ENCODE measurements at places on chromosomes 2 and 18.

GRCh38 chr2:182920631-182921056, 54.2 kb upstream of the FRZB start:
- H3K27me3 ChIP-seq, result no peaks in the 10 kb centered on the region
- peak overlapping the region; percentile 20 for H3K27ac ChIP-seq
- no peak overlapping the region for H3K4me3 ChIP-seq
- no peak for DNase-seq

- no peak for DNase-seq
- no peak overlapping the region for H3K4me3 ChIP-seq
- no peaks in the 10 kb centered on the region for H3K36me3 ChIP-seq
- no peaks in the 10 kb centered on the region for H3K27me3 ChIP-seq
- H3K4me1 ChIP-seq, result no peaks in the 10 kb centered on the region
- H3K27ac ChIP-seq, result no peak overlapping the region
These were observed 9.6 kb upstream of the CASP8 start for GRCh38 chr2:201250741-201251140.

GRCh38 chr2:120503793-120504571, 158.0 kb downstream of the INHBB start:
- no peaks in the 10 kb centered on the region for H3K36me3 ChIP-seq
- no peaks in the 10 kb centered on the region for H3K27me3 ChIP-seq
- H3K4me3 ChIP-seq, result no peak overlapping the region

- peaks cover 3% of the 10 kb centered on the region for H3K4me1 ChIP-seq
- no peak overlapping the region for H3K27ac ChIP-seq
- peak; percentile 64 for DNase-seq
These were observed 923 bp downstream of the FIGLA start for GRCh38 chr2:70789304-70790135.

- H3K27me3 ChIP-seq, result no peaks in the 10 kb centered on the region
- DNase-seq, result no peak
- no peak overlapping the region for H3K4me3 ChIP-seq
- H3K4me1 ChIP-seq, result no peaks in the 10 kb centered on the region
- no peak overlapping the region for H3K27ac ChIP-seq
- H3K36me3 ChIP-seq, result no peaks in the 10 kb centered on the region
These were observed 45.6 kb downstream of the PDE1A start for GRCh38 chr2:182381225-182381624.

DNA sequence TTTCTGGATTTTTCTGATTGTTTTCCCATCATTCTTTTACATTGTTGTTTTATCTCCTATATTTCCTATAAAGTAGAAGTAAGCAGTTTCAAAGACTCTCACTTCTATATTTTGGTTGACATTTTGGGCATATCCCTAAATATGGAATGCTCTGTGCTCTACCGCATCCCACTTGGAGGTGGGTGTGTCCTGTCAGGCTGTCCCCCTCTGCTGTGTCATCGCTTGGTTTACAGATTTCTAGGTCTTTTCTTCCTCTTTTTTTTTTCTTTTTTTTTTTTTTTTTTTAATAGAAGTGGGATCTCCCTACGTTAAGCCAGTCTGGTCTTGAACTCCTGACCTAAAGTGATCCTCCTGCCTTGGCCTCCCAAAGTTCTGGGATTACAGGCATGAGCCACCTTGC, 13.3 kb downstream of the DGKD start:
- H3K4me3 ChIP-seq, result no peak overlapping the region
- H3K27ac ChIP-seq, result no peak overlapping the region
- H3K27me3 ChIP-seq, result no peaks in the 10 kb centered on the region
- no peaks in the 10 kb centered on the region for H3K36me3 ChIP-seq

DNA sequence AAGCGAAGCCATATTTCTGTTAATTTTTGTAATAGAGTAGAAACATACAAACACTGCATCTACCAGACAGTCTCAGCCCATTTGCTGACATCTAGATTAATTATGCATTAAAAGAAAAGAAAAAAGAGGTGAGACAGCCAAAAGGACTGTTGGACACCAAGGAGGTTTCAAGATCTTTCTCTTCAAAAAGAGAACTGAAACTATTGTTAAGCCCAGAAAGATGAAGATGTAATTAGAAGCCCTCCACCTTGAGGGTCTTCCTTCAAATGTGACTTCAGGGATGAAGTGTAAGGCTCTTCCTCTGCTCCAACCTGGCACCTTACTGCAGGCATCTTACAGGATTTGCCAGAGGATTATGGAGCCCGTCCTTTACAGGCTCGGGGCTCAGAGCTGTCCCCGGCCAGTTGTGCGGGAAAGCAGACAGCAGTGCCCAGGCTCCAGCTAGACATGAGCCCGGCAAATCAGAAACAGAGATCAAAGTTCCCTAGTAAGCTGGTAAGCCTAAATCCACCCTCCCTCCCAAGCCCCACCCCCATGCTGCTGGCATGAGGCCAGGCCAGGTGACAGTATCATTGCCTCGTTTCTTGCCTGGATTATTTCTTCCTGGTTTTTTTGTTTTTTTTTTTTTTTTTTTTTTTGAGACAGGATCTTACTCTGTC, 38.9 kb downstream of the ADI1 start:
- H3K27ac ChIP-seq, result no peak overlapping the region
- no peaks in the 10 kb centered on the region for H3K27me3 ChIP-seq
- DNase-seq, result no peak
- peaks cover 37% of the 10 kb centered on the region for H3K36me3 ChIP-seq

DNA sequence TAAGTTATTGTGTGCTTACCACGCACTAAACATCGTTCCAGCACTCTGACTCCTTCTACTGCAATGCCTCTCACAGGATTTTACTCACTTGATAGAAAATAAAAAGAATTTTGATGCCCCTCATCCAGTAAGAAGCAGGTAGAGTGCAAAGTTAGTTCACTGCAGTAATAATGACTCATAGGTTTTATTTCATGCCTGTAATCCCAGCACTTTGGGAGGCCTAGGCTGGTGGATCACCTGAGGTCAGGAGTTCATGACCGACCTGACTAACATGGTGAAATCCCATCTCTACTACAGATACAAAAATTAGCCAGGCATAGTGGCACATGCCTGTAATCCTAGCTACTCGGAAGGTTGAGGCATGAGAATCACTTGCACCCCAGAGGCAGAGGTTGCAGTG, 190.6 kb downstream of the RAD51AP2 start:
- H3K36me3 ChIP-seq, result no peaks in the 10 kb centered on the region
- no peaks in the 10 kb centered on the region for H3K27me3 ChIP-seq
- no peak overlapping the region for H3K4me3 ChIP-seq
- no peak for DNase-seq
- no peak overlapping the region for H3K27ac ChIP-seq

- no peaks in the 10 kb centered on the region for H3K27me3 ChIP-seq
- H3K4me1 ChIP-seq, result peaks cover 24% of the 10 kb centered on the region
- DNase-seq, result no peak
- peak overlapping the region; percentile 62 for H3K27ac ChIP-seq
These were observed 175.8 kb upstream of the PIEZO2 start for GRCh38 chr18:11324956-11325882.

- H3K36me3 ChIP-seq, result no peaks in the 10 kb centered on the region
- no peaks in the 10 kb centered on the region for H3K4me1 ChIP-seq
- no peak for DNase-seq
- H3K27me3 ChIP-seq, result no peaks in the 10 kb centered on the region
- H3K4me3 ChIP-seq, result no peak overlapping the region
- no peak overlapping the region for H3K27ac ChIP-seq
These were observed 356.7 kb upstream of the LYPD1 start for GRCh38 chr2:133026536-133027177.

DNA sequence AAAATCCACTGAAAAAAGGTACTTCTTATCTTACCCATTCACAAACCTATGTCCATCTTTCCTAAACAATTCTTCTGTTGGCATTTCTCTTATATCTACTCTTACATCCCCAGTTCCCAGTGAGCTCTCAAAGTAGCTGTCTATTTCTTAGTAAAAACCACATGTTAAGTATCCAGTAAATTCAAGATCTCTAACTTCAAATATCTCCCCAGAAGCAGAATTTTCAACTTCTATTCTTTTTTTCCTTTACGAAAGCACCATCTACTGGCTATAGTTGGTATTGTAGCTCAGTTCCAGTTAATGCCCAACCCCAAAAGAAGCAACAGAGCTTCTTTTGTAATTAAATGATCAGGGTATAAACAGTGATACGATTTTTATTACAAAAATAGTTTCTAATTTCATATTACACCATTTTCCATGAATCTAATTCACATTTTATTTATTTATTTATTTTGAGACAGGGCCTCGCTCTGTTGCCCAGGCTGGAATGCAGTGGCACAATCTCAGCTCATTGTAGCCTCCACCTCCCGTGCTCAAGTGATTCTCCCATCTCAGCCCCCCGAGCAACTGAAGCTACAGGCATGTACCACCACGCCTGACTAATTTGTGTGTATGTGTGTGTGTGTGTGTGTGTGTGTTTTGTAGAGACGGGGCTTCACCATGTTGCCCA, 28.5 kb downstream of the HRH4 start:
- no peak overlapping the region for H3K4me3 ChIP-seq
- H3K36me3 ChIP-seq, result no peaks in the 10 kb centered on the region
- no peaks in the 10 kb centered on the region for H3K27me3 ChIP-seq
- no peaks in the 10 kb centered on the region for H3K4me1 ChIP-seq
- DNase-seq, result no peak
- H3K27ac ChIP-seq, result no peak overlapping the region

GRCh38 chr2:43518181-43518580, 77.7 kb downstream of the THADA start:
- H3K27me3 ChIP-seq, result no peaks in the 10 kb centered on the region
- no peak overlapping the region for H3K4me3 ChIP-seq
- no peak for DNase-seq
- H3K36me3 ChIP-seq, result no peaks in the 10 kb centered on the region
- H3K27ac ChIP-seq, result peak overlapping the region; percentile 48

DNA sequence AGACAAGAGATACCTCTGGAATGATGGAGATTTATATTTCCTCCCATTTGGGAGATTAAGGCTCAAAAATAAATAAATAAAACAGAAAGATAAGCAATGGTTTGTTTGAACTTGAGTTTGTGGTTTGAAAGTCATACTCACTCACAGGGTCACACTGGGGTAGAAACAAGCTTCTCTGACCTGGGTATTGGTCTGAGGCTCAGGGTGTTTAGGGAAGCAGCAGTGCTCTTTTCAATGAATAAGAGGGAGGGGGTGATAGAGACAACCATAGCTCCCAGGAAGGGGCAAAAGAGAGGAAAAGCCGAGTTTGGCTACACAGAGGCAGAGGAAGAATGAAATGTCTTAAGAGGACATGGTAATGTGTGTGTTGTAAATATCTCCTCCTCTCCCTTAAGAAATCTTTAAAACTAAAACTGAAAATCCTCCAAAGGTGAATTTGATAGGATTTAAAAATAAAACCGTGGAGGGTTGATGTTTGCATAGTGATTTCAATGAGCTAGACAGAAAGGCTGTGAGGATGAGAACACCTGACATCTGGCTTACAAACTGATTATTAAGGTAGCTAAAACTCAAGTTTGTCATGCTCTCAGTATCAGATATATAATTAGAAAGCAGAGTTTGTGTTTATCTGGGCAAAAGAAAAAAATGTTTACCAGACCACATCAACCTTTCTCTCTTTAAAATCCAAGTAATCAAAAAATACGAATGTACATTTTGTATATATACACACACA, 159.9 kb upstream of the TMEFF2 start:
- no peaks in the 10 kb centered on the region for H3K36me3 ChIP-seq
- no peak overlapping the region for H3K27ac ChIP-seq
- no peak overlapping the region for H3K4me3 ChIP-seq
- H3K27me3 ChIP-seq, result no peaks in the 10 kb centered on the region
- H3K4me1 ChIP-seq, result no peaks in the 10 kb centered on the region

- no peaks in the 10 kb centered on the region for H3K27me3 ChIP-seq
- no peaks in the 10 kb centered on the region for H3K4me1 ChIP-seq
- H3K4me3 ChIP-seq, result no peak overlapping the region
- peaks cover 19% of the 10 kb centered on the region for H3K36me3 ChIP-seq
- no peak for DNase-seq
- no peak overlapping the region for H3K27ac ChIP-seq
These were observed 65.6 kb downstream of the TWSG1 start for GRCh38 chr18:9400197-9400596.

DNA sequence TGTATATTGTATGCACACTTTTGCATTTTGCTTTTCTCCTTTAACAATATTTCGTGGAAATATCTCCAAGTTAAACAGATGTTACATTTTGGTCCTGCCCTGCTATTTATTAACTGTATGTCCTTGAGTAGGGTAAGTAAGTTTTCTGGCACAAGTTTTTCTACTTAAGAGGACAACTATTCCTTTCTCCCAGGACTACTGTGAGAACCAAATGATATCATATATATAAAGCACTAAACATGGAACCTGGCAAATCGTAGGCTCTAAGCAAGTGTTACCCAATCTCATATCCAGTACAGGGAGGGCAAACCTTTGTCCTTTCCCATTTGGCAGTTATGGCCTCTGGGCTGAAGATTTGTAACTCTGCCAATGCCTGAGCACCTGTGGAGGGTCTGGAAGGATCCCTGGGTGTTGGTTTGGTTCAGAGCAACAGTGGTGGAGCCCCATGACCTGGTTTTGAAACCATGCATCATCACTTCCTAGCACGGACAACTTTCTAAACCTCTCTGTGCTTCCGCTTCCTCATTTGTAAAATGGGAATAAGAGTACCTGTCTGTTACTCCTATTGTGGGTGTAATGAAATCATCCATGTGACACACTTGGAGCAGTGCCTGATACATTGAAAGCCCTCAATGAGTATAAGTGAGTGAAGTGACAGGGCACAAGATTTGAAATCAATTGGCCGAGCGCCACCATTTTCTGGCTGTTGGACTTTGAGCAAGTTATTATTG, 28.3 kb upstream of the ICOS start:
- peak overlapping the region; percentile 27 for H3K27ac ChIP-seq
- H3K36me3 ChIP-seq, result no peaks in the 10 kb centered on the region
- no peak overlapping the region for H3K4me3 ChIP-seq
- H3K4me1 ChIP-seq, result peaks cover 11% of the 10 kb centered on the region

DNA sequence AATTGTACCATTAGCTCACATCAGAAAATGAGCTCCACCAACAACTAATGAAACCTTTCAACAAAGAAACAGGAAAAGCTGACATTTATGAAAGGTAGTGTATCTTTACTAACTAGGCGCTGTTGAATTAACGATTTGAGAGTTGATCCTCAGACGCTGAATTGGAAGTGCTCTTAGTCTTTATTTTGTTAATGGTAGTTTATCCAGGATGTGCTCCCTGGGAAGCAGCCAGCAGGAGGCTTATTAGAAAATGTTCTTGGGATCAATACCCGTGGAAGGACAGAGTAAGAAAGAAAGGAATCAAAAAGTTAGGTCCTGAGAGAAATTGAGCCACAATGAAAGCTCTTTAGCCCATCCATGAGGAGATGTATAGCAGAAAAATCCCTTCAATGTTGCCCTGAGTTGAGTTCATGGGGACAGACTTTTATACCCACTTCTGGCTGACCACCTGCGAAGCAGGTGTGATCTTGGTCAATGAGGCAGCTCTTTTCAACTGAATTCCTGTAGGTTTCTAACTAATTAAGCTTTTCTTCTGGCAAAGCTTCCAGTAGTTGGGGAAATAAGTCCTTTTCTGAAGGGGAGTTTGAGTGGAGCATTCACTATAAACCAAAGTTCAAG, 492.6 kb upstream of the REG3G start:
- H3K4me1 ChIP-seq, result no peaks in the 10 kb centered on the region
- DNase-seq, result no peak
- H3K27me3 ChIP-seq, result no peaks in the 10 kb centered on the region
- no peaks in the 10 kb centered on the region for H3K36me3 ChIP-seq
